CD4-positive, CD25-positive, alpha-beta regulatory T cell (primary cell): ENCODE measurements at places on chromosomes 7 and 10.

DNA sequence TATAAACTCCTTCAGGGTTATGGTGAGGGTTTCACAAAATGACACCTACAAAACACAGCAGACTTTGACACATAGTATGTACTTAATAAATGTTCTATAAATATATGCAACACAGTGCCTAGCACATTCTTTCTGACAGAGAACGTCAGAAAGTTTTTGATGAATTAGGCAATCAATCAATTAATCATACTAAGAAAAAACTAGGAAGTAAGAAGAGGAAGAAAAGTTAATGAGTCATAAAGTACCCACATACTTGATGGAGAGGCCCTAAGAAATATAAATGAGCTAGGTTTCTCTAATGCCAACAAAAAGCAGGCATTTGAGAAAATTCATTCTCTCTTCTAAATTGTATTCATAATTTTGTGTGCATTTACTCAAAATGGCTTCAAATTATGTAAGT is 192.7 kb upstream of the VWC2 start:
- H3K27me3 ChIP-seq, result no peaks in the 10 kb centered on the region
- H3K36me3 ChIP-seq, result no peaks in the 10 kb centered on the region
- H3K27ac ChIP-seq, result no peak overlapping the region
- H3K4me3 ChIP-seq, result no peak overlapping the region
- no peaks in the 10 kb centered on the region for H3K4me1 ChIP-seq

DNA sequence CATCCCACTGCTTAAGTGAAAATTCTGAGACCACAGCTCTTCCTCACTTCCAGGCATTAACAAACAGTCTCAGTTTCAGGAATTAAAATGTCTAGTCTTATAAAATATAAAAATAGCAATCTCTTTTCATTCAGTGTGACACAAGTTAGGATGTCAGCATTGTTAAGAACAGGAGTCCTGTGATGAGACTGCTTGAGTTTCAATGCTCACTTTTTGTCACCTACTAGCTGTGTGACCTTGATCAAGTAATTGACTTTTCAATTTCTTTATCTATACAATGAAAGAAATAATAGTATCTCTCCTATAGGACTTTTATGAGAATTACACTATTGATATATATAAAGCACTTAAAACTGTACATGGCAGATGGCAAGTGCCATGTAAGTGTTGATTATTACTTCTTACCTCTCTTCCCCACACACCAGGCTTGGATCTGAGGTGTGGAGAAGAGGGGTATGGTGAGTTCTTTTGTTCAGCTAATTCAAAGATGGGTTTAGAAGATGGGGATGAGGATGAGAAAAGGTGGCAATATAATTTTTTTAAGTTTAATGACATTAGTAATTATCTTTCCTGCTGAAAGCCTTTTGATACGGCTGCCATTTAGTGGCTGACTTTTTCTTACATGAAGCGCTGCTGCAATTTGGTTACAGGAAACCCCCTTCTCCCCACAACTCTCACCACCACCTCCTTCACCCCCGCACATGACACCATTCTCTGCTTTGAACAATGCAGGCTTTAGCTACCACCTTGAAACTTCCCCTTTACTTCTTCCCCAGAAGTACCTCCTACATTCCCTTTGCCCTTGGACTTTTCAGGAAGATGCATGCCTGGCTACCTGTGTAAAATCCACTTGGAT is 20.8 kb upstream of the HYAL4 start:
- no peak overlapping the region for H3K4me3 ChIP-seq
- no peaks in the 10 kb centered on the region for H3K27me3 ChIP-seq
- no peaks in the 10 kb centered on the region for H3K36me3 ChIP-seq
- no peaks in the 10 kb centered on the region for H3K4me1 ChIP-seq
- peak; percentile 33 for DNase-seq

GRCh38 chr10:85787881-85788280 is 578.7 kb downstream of the GRID1 start:
- H3K36me3 ChIP-seq, result no peaks in the 10 kb centered on the region
- no peak overlapping the region for H3K4me3 ChIP-seq
- H3K4me1 ChIP-seq, result no peaks in the 10 kb centered on the region
- H3K27ac ChIP-seq, result no peak overlapping the region

DNA sequence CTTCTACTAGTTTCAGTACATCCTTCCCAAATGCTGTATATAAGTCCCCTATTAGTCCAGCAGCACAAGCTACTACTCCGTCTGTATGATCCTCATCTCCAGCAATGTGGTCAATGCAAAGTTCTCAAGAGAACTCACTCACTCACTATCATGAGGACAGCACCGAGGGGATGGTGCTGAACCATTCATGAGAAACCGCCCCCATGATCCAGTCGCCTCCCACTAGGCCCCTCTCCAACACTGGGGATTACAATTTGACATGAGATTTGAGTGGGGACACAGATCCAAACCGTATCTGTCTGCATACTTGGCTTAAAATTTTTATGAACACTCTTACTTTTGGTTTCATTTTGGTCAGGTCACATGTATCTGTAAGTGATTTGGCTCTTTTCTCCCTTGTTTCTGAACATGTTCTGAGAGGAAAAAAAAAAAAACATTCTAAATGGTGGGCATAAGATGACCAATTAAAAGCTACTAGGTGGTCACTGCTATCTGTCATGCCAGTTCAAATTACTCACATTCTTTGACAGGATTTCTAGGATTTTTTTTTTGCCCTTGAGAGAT is 60.1 kb downstream of the ZNF783 start:
- DNase-seq, result no peak
- no peaks in the 10 kb centered on the region for H3K36me3 ChIP-seq
- no peaks in the 10 kb centered on the region for H3K4me1 ChIP-seq
- no peak overlapping the region for H3K27ac ChIP-seq

- H3K4me1 ChIP-seq, result no peaks in the 10 kb centered on the region
- no peak overlapping the region for H3K27ac ChIP-seq
- H3K4me3 ChIP-seq, result no peak overlapping the region
- DNase-seq, result no peak
- no peaks in the 10 kb centered on the region for H3K27me3 ChIP-seq
- H3K36me3 ChIP-seq, result no peaks in the 10 kb centered on the region
Observed at GRCh38 chr7:132965951-132966350, 115.9 kb downstream of the CHCHD3 start.
